ENCODE measurements at places on chromosomes 16 and 17.

GRCh38 chr17:46978489-46979146 is 435 bp downstream of the RPRML start:
- no peak for DNase-seq

GRCh38 chr16:79008036-79008868 is 592.3 kb downstream of the MAF start:
- DNase-seq: no peak

DNA sequence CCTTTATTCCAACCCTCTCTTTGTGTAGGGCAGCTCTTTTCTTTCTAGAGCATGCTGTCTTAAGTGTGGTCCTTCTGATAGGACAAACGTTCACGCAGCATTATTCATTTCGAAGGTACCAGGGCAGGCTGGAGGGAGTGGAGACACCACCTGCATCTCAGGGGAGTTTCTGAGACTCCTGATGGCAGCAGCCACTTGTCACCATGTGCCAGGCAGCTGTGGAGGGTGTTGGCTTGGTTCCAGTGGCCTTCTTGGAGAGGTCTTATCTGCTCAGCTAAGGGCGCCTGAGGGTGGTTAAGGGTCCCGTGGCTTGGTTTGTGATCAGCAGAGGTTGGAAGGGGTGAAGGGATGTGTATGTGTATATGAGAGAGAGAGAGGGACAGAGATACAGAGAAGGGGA is 257.1 kb upstream of the EEF2KMT start:
- no peak for DNase-seq

GRCh38 chr17:31811101-31811500 is 47.9 kb downstream of the COPRS start:
- DNase-seq: no peak

DNA sequence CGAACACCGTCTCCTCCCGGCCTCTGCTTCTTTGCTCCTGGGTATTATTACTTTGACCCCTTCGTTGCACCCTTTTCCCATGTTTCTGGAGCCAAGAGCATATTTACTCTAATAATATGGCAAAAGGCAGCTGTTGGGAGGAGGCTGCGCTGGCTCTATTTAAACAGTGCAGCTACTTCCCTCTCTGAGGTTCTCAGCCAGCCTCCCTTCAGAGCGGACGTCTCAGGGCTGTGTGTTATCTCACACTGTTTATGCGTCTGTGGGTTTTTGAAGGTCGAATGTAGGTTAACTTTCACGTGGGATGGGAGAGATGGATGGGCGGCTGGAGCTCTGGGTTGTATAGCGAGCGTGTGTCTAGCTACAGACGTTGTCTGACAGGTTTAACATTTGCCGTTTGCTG is 45.3 kb downstream of the COX4I1 start:
- no peak for DNase-seq

GRCh38 chr17:27430882-27431491 is 25.3 kb upstream of the KSR1 start:
- peak; percentile 49 for DNase-seq

- DNase-seq: no peak
Measured at GRCh38 chr16:23368469-23368868, 66.4 kb downstream of the SCNN1B start.

DNA sequence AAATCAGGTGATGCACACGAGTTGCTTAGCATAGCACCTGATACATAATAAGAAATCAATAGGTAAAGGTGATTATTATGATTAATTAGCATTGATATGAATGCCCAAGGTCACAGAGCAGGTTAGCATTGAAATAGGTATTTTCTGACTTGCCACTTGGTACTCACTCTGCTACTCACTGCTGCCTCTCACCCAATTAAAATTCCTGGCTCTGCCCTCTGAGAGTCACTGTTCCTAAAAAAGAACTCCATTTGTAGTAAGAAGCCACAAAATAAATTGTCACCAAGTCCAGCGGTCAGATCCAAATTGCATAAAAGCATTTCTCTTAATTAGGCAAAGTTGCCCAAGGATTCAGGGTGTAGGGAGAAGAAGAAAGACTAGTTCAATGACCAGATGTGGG is 8.9 kb upstream of the GRIN2A start:
- no peak for DNase-seq

DNA sequence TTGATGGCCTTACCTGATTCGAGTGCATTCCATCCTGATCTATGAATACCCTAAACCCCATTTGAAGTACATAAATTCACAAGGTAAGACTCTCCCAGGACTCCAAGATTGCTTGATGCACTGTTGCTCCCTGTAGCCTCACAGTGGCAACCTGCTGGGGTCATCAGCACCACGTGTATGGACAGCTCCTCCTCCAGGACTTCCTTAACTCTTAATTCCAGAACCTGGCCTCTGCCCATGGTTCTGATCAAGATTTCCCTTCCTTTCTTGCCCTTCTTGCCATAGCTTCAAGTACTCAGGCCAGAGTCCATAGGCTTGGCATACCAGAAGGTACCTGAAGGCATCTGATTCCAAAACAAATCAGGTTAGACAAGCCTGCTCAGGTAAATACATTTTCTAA is 34.0 kb upstream of the NLK start:
- peak; percentile 48 for DNase-seq

DNA sequence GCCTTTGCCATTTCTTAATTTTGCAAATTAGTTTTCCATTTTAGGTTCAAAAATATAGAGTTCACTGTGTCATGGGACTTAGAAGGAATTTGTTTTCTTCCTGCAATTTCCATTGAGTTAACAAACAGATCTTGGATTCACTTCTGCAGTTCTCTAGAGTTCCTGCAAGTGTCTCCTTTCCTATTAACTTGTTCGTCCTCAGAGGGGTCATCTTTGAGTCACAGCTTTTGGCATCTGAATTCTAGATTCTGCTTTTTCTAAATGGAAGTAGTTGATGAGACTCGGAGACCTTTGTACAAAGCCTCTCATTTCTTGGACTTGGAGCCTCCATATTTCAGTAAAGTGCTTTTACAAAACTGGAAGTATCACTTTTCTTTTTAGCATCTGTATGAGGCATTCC is 323.3 kb downstream of the BCAS3 start:
- DNase-seq: peak; percentile 63

DNA sequence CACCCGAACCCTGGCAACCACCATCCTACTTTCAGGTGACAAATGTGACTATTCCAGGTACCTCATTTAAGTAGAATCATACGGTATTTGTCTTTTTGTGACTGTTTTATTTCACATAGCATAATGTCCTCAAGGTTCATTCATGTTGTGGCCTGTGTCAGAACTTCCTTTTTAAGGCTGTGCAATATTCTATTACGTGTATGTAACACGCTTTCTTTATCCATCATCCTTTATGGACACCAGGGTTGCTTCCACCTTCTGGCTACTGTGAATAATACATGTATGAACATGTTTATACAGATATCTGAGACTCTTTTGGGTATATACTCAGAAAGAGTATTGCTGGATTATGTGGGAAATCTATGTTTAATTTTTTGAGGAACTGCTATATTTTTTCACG is 28.7 kb upstream of the RSL1D1 start:
- no peak for DNase-seq

DNA sequence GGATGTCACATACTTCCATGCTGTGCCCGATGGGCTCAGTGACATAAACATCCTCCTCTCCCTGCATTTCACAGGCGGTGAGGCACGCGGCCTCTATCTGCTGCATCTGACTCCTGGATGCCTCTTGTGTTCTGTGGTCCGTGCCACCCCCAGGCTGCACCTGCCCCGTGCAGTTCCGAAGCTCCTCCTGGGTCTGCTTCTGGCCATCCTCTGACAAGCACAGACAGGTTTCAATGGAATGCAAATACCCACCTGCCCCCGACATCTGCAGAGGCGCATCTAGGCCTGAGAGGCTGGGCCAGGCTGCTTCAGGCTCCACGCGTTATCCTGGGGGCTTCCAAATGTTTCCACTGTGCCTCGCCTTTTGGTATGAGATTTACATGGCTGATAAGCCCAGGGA is 46.3 kb upstream of the DNAH17 start:
- DNase-seq: no peak

- no peak for DNase-seq
Measured at GRCh38 chr17:47669081-47669480, 19.4 kb downstream of the KPNB1 start.

DNA sequence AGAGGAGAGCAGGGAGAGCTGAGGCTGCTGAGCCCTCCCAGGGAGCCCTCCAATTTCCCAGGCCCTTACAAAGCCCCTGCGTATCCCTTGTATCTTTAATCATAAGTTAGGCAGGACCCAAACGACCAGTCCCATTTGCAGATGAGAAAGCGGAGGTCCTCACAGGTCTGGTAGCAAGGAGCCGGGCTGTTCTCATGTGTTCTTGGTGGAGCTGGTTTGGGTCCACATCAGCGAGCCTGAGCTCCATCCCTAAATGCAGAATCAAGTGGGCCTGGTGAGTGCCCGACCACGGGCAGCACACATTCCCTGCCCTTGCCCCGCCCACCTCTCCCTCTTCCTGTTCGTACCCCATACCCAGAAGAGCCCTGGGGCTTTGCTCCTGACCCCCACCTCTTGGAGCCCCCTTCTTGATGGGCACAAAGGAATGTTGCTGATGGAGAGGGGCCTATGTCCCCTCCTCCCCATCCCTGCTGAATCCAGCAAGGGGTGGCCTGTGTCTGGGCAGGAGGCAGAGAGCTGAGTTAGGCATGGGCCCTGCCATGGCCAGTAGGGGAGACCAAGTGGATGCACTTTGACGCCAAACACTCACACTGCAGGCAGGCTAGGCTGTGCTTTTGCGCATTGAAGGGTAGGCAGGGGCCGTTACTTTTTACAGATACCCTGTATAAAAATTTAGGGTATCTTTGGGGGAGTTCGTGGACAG is 18.3 kb upstream of the ADCY7 start:
- DNase-seq: no peak

DNA sequence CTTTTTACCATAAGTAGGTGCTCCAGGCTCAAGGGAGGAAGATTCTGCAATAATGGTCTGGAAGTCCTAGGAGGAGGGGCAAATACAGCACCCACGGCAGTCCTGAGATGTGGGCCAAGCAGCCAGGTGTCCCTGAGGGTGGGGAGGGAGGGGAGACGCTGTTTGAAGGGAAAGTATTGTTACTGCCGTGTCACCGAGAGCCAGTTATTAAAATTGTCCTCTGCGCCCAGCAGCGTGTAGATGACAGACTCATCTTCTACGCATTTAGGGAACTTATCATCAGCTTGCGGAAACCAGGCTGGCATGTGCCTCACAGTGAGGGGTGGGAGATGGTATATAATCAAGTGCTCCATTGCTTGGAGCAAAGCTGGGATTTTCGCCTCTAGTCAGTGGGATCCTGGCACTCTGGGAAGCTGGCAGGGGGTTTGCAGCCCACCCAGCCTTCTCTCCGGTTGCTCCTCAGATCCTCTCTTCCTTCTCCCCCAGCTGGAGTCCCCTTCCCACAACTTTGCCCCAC is 104.6 kb downstream of the OR1D5 start:
- no peak for DNase-seq

DNA sequence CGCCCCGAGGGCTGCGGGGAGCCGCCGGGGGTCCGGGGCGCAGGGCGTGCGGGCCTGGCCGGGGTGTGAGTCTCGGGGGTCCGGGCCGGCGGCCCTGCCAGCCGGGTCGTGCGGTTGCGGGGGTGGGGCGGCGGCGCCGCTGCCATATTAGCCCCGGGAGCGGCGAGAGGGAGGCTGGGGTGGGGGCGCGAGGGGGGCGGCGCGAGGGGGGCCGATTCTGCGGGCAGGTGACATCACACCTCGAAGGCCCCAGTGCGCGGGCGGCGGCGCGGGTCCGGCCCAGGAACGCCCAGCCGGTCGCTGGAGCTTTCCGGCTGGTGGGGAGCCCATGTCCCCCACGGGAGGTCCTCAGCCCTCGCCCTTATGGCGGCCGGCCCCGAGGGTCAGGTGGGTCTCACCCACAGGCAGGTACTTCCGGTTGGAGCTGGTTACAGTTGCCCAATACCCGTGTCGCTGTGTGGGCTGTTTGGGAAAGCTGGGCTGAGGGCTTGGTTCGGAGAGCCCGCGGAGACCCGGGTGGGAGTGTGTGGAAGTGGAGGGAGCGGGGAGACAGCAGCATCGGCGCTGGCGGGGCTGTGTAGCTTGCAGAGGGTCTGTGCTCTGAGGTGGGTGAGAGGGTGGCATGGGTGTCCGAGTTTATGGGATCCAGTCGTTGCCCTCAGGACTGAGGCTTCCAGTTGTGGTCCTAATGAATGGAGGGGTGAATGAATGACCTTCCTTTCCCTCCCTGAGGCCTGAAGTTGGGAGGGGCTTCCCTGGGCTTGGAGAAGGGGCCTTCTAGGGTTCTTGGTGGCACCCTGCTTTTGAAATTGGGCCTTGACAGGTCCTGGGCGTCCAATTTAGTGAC is 804 bp downstream of the ATP6V0C start:
- no peak for DNase-seq

DNA sequence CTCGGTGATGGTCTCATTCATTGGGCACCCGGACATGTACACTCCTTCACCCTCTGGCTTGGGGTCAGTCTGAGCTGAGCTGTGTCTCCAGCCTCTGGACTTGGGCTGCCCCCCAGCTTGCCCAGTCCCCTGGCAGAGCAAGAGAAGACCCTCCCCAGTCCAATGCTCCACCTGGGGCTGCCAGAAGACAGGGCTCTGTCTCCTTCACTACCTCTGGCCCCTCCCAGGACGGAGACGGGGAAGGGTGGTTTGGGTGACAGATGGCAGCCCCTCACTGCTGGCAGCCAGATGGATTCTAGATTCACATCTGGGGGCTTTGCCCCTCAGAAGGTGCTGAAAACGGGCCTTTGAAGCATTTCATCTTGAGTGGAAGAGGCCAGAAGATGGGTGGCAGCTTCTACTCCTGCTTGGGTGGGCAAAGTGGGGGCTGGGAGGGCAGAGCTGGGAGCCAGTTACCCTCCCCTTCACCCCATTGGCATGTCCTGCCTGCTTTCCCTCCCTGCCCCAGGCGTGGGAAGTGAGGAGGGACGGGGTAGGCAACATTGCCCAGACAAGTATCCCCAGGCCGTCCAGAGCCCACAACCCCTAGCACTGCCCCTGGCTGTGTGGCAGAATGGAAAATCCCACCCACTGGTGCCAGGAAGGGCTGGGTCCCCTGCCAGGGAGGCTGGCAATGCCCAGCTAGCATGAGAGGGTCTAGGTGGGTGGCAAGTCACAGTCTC is 13.9 kb downstream of the NGFR start:
- no peak for DNase-seq

DNA sequence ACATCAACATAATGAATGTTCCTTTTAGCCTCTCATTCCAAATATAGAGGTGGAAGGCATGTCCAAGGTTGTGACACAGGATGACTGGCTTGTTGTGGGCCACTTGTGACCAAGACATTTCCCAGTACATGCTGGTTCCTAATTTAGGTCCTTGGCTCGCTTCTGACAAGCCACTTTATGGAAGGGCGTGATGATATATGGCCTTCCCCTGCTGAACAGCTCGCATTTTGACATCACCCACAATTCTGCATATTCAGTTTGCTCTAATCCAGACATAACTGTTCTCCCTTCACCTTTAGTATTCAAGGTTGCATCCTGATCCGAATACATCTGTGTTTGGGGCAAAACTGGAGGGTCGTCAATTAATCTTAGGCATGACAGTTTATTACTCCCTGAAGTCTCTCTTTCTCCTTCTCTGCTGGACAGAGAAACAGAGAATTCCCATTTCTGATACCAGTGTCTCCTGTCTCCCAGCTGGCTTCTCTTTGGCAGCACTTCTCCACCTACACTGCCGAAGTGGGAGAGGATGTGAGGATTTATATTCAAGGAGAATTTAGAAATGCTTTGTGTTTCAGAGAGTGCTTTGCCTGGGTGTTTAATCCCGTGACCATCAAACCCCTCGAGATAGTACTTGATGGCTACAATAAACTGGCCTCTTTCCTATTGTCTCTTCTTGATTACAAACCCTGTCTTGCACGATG is 815.5 kb upstream of the RBFOX1 start:
- no peak for DNase-seq

- peak; percentile 43 for DNase-seq
Measured at GRCh38 chr17:50053654-50053960, 2.3 kb upstream of the ITGA3 start.

- no peak for DNase-seq
Measured at GRCh38 chr17:7147772-7148171, 31.4 kb downstream of the ASGR1 start.
